ENCODE measurements at places on chromosomes 12 and 14.

- DNase-seq, result no peak
Observed at GRCh38 chr12:63944586-63945228, 100.2 kb downstream of the SRGAP1 start.

GRCh38 chr14:68249661-68250451, 430.3 kb downstream of the RAD51B start:
- DNase-seq, result no peak

DNA sequence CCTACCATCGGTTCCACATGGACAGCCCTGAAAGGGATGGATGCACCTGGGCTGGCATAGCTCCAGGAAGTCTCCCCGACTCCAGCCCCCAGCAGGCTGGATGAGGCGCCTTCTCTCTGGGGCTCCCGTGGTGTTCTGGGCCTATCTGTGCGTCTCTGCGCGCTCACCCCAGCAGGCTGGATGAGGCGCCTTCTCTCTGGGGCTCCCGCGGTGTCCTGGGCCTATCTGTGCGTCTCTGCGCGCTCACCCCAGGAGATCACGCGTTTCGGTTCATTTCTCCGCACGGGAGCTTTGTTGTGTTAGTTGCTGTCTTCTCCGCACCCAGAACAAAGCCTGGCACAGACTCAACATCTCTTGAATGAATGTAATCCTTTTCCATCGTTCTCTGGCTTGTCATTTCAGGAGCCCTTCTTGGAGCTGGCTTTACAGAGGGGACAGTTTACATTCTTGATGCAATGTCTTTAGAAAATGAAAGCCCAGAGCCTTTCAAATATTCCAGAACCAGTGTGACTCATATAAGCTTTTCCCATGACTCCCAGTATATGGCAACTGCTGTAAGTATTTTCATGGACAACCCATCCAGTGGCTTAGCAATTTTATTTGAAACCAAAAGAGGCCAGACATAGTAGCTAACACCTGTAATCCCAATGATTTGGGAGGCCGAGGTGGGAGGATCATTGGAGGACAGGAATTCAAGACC, 40.3 kb downstream of the CFAP251 start:
- DNase-seq, result no peak

DNA sequence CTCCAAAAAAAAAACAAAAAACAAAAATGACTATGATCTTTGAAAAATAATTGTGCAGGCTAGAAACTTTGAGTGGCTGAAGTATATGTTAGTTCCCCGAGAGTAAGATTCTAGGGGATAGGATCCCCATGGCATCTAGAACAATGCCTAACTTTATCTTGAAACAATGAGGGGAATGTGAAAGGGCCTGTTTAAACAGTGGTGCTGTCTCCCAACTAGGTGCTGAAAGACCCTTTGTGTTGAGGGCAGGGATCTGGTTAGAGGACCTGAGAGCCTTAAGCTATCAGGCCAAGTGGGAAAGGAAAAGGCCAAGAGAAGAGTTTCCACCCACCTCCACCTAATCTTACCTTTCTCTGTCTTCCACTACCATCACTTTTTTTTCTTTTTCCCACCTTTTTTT, 6.8 kb upstream of the YLPM1 start:
- no peak for DNase-seq

DNA sequence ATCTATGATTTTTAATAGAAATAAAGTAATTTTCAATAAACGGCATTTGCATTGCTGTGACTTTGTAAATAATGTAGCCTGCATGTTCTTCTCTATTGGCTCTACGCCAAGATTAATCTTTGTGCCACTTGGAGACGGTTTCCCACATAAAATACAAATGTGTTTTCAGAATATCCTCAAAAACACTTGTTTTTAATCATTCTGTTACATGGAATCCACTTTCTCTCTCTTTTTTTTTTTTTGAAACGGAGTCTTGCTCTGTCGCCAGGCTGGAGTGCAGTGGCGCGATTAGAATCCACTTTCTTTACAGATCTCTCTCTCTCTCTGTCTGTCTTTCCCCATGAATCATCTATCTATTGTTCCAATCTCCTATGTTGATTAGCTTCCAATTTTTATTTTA, 22.8 kb upstream of the SSPN start:
- no peak for DNase-seq

- DNase-seq, result no peak
Observed at GRCh38 chr14:64612971-64613666, 63.4 kb downstream of the PPP1R36 start.

- DNase-seq, result no peak
Observed at GRCh38 chr12:1705774-1706631, 15.1 kb downstream of the ADIPOR2 start.

DNA sequence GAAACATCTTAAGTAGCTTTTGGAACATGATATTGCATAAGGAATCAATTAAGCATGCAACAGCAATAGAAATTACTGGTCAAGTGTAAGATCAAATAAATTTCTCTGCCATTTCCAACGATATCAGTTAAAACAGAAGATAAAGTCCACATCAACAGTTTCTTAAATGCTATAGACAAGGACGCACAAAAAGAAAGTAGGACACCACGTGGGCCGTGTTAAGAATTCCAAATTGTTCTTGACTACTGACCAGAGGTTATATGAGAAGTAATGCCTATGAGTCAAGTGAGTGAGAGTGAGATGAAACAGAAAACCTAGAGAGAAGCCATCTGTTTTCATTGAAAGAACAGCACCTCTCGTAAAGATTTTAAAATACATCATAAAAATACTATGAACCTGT, 318.2 kb downstream of the TMEM117 start:
- DNase-seq, result no peak

GRCh38 chr14:69693145-69693544, 73.8 kb upstream of the SRSF5 start:
- DNase-seq, result peak; percentile 70

- no peak for DNase-seq
Observed at GRCh38 chr12:78120866-78121560, 290.3 kb downstream of the NAV3 start.

DNA sequence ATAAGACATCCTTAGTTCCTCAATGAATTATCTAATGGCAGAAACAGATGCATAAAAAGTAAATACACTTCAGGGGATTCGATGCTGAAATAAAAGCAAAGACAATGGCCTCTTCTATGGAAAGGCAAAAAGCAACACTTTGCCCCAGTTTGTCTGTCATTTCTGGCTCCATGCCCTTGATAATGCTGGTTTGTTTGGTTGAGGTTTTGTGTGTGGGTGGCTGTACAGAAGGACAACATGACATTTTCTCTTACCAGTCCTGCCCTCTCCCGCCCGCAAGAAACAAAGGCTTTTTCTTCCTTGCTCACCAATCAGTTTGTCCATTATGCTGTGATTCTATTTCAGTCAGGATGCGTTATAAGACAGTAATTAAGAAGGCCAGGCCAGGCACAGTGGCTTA, 18.1 kb upstream of the WDR89 start:
- DNase-seq, result no peak

GRCh38 chr14:70908935-70909641, 1.8 kb downstream of the PCNX1 start:
- no peak for DNase-seq

DNA sequence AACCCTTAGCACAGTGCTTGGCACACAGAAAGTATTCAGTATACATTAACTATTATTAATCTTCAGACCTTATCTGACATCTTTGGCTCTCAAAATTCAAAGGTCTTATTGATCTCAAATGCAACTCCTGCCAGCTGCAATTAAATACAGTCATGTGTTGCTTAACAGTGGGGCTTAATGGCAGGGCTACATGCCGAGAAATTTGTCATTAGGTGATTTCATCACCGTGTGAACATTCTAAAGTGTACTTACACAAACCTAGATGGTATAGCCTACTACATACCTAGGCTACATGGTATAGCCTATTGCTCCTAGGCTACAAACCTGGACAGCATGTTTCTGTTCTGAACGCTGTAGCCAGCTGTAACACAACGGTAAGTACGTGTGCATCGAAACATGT, 156.3 kb upstream of the TMCC3 start:
- DNase-seq, result no peak

- DNase-seq, result no peak
Observed at GRCh38 chr12:14572401-14572800, 4.7 kb upstream of the PLBD1 start.

- DNase-seq, result no peak
Observed at GRCh38 chr12:468671-469389, 9.1 kb downstream of the B4GALNT3 start.

DNA sequence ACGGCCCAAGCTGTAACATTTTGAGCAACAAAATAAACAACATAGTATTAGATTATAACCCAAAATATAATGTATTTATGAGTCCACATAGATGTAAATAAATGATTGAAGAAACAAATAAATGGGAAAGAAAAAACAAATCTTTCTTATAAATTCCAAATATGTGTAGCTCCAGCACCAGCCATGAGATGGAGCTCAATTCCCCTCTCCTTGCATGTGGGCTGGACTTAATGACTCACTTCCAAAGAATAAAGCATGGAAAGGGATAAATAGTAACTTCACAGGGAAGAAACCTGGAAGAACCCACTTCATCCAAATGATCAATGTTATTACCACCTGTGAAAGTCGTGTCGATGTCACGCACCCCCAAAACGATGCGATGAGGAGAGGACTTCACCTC, 158.8 kb downstream of the RPAP3 start:
- DNase-seq, result no peak

GRCh38 chr14:95157048-95157326, 342 bp downstream of the DICER1 start:
- DNase-seq, result no peak

- DNase-seq, result no peak
Observed at GRCh38 chr14:73267474-73267873, 30.2 kb downstream of the PAPLN start.

- DNase-seq, result no peak
Observed at GRCh38 chr12:68350753-68351152, 18.6 kb upstream of the MDM1 start.

DNA sequence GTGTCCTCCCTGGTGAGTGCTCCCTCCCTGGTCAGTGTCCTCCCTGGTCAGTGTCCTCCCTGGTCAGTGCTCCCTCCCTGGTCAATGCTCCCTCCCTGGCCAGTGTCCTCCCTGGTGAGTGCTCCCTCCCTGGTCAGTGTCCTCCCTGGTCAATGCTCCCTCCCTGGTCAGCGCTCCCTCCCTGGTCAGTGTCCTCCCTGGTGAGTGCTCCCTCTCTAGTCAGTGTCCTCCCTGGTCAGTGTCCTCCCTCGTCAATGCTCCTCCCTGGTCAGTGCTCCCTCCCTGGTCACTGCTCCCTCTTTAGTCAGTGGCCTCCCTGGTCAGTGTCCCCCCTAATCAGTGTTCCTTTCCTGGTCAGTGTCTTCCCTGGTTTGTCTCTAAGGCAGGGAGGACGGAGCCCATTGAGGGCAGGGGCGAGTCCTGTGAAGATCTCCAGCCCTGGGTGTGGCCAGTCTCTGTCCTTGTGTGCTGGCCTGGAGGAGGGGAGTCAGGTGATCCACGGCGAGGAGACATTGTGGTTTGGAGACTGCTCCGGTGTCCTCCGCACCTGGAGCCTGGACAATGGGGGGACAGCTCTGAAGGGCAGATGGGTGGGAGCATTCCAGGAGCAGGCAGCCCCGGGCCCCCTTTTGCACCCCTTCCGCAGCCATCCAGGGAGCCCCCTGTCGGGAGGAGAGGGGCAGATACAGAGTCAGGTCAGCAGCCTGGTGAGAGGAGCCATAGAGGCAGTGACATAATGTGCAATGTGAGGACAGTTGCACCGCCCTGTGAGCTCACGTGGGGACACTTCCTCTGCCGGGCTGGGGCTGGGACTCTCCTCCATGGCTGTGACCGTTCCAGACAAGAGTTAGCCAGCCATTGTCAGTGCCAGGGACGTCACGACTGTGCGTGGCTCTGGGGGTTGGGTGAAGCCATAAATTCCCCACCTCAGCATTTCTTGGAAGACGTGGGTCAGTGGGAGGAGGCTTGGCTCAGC, 93.4 kb downstream of the ADGRD1 start:
- no peak for DNase-seq

- no peak for DNase-seq
Observed at GRCh38 chr12:76813265-76813664, 49.4 kb downstream of the ZDHHC17 start.

DNA sequence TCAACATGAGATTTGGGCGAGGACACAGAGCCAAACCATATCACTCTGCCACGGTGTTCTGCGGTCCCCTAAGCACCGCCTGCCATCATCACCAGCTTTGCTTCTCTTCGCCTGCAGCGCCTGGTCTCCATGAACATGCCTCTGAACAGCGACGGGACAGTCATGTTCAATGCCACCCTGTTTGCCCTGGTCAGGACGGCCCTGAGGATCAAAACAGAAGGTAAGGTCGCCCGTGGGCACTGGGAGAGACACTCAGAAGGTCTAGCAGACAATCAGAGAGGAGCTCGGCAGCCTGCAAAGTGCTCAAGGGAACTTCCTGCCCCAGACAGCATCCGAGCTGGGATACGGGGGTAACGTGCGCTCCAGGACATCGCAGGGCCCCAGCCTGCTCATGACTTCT, 126.0 kb upstream of the FKBP4 start:
- DNase-seq, result no peak

DNA sequence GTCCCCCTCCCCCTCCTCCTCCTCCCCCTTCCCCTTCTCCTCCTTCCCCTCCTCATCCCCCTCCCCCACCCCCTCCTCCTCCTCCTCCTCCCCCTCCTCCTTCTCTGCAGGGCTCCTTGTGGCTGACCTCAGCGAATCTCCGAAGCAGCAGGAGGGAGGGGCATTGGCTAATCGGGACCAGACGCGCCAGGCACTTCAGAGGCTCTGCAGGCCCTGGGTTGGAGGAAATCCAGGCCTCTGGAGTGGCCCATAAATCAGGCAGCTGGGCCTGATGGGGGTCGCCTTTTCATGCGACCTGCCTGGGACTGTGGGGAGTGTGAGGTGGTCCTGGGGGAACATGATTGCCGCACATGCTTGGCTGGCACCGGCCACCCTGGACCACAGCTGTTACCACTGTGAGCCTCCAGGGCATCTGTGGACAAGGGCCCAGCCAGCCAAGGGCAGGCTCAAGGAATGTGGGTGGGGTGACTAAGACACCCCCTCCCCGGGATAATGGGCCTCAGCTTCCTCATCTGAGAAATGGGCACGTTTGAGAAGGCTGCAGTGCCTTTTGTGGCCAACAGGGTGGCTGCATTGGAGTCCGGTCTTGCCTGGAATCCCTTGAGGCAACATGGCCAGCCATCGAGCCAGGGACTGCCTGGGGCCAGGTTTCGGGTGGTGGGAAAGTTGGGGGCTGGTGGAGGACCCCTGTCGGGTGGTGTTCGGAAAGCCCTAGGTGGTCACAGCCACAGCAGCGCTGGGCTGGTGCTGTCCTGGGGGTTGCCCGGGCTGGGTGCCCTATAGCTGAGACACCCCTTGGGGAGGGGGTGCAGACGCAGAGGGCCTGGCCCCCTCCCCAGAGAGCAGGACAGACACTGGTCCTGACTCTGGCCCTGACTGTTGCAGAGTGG, 12.0 kb downstream of the KIF26A start:
- peak; percentile 52 for DNase-seq

GRCh38 chr12:9751204-9752144, 9.2 kb downstream of the CD69 start:
- no peak for DNase-seq

- DNase-seq, result no peak
Observed at GRCh38 chr14:70999117-70999516, 91.9 kb downstream of the PCNX1 start.

DNA sequence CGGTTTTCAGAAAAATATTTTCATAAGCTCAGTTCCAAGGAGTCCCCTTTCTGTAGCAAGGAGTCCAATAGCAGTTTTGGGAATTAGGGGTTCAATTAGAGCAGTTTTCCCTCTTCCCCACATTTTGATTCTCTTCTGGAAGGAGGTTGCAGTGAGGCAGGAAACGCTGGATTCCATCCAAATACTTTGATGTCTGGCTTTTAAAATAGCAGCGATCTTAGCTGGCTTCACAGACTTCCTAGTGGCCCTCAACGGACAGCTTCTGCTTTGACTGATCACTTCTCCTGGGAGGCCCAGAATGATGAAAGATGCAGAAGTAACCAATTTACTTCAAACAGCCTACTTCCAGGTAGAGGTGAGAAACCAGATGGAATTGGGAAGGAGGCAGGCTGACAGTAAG, 63.1 kb downstream of the C12orf75 start:
- no peak for DNase-seq

Measured in renal cortex interstitium (tissue), 15 donors.